ENCODE measurements at places on chromosomes 7 and 10.

- no peak for DNase-seq
Measured at GRCh38 chr10:47145290-47145934, 154.6 kb upstream of the GDF10 start.

DNA sequence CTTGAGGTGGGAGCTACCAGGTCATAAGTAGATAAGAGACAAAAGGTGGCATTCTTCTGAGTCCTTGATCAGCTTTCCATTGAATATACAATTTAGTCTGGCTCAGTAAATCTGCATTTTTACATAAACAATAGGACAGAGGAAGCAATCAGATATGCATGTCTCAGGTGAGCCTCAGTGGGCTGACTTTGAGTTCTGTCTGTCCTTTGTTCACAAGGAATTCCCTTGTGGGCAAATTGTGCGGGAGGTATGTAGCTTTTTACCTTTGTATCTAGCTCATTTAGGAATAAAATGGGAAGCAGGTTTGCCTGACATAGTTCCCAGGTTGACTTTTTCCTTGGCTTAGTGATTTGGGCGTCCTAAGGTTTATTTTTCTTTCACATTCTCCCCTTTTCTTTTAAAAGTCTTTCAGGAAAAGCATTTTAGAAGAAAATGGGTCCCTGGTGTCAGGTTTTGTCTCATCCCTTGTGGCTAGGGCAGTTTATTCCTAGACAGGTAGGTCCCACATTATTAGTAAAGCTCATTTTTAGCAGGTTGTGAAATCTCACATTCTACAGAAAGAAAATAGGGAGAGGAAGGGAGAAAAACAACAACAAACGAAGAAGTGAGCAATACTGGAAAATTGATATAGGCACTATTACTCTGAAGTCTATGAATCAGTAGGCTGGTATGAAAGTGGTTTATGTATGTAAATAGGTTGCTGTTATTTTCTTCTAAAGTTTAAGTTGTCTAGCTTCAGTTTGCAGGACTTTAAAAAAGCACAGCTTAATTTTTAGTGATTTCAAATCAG, 16.5 kb downstream of the SPAM1 start:
- DNase-seq, result no peak

- DNase-seq, result no peak
Measured at GRCh38 chr10:5387169-5387568, 17.5 kb downstream of the TUBAL3 start.

DNA sequence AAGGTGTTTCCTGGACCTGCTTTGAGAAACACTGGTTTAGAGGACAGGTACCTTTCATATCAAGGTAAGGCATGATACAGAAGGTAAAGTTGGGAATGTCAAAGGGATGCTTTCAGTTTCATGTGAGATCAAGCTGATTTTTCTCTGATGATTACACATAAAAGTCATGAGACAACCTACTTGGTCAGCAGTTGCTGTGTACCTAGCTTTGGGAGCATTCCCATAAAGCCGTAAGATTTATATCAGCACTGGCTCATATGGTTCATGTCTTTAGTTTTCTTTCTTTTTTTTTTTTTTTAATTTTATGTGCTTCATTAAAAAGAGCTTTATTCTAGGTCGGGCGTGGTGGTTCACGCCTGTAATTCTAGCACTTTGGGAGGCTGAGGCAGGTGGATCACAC, 265.3 kb upstream of the LRGUK start:
- no peak for DNase-seq

- DNase-seq, result no peak
Measured at GRCh38 chr7:122736183-122736582, 33.5 kb upstream of the RNF148 start.

DNA sequence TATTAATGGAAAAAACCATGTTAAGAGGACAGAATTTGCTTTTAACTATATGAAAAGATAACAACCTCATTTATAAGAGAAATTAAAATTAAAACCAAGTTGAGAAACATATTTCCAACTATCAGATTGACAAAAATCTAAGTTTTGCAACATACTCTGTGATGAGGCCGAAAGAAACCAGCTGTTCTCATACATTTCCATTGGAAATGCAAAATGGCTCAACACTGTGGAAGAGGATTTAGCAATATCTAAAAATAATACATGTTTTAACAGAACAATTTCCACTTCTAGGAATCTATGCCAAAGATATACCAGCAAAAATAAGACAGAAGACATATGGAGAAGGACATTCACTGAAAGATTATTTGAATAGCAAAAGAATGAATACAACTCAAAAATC, 268.8 kb downstream of the DYNC1I1 start:
- no peak for DNase-seq

- no peak for DNase-seq
Measured at GRCh38 chr10:44517635-44518034, 132.7 kb upstream of the CXCL12 start.

DNA sequence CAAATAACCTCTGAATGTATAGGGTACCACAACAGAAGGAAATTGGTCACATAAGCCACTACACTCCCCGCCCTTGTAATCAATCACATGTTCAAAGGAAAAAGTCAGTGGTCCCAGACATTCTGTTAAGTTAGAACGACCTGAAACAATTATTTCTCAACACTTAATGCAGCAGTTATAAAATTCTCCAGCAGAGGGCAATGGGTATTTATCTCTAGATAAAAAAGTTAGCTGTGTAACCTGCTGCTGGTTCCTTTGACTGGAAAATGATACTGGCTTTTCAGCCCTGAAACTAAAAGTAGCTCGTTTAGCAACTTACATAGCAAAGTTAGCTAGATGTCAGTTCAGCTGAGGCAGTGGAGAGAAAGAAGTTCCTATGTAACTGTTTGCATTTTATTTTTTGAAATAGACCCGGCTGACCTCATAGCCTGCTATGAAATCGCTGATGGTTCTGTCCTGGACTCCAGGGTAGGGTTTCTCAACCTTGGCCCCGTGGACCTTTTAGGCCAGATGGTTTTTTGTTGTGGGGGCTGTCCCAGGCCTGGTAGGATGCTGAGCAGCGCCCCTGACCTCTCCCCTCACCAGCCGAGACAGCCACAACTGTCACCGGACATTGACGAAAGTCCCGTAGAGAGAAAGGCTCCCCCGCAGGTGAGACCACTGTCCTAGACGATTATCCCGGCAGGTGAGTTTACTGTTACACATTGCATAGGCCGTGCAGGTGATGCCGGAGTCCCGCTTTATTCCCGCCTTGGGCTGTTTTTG, 40.2 kb upstream of the PROSER2 start:
- peak; percentile 69 for DNase-seq

DNA sequence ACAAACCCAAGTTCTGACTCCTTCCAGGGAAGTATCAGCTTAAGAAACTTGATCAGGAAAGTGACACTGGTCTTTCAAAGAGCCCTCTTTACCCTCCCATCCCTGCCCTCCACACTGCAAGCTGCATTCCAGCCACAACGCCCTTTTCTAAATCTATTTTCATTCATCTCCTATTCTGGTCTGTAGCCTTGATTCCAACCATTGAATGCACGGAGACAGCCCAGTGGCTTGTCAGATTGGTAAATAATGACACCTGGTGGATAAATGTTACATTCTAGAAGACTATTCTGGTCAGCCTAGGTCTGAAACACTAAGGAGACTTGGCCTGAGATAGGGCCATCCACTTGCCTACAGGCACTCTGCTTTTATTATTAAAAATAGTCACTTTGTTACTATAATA, 20.9 kb downstream of the MORN4 start:
- peak; percentile 69 for DNase-seq

GRCh38 chr7:124712017-124712416, 53.6 kb downstream of the GPR37 start:
- no peak for DNase-seq

- DNase-seq, result no peak
Measured at GRCh38 chr7:130649004-130649790, 19.4 kb downstream of the COPG2 start.

GRCh38 chr10:132446195-132446581, 49.2 kb downstream of the PWWP2B start:
- no peak for DNase-seq

GRCh38 chr7:24705461-24705954, 51.8 kb downstream of the GSDME start:
- DNase-seq, result no peak

- DNase-seq, result no peak
Measured at GRCh38 chr7:84219310-84219709, 24.7 kb upstream of the SEMA3A start.

DNA sequence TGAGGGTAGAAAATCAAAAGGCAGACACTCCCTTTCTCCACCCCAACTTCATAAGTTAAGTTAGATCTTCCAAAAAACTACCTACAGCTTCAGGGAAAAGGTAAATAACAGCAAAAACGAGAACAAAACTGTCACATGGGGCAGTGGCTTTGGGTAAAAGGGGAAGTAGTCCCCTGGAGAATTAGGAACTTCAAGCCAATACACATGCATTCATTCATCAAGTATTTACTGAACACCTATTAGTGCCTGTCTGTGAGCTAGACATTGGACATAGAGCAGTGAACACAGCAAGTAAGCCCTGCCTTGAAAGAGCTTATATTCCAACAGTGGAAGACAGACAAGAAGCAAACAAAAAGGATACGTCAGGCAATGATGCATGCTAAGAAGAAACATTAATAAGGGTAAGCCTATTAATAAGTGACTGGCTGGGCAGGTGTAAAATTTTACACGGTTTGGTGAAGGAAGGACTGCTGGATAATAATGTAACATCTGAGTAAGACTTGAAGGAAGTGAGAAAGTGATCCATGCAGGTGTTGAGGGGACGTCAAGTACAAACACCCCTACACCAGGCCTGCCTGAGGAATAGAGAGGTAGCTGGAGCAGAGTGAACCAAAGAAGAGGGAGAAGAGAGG, 69.6 kb upstream of the RAPGEF5 start:
- no peak for DNase-seq

DNA sequence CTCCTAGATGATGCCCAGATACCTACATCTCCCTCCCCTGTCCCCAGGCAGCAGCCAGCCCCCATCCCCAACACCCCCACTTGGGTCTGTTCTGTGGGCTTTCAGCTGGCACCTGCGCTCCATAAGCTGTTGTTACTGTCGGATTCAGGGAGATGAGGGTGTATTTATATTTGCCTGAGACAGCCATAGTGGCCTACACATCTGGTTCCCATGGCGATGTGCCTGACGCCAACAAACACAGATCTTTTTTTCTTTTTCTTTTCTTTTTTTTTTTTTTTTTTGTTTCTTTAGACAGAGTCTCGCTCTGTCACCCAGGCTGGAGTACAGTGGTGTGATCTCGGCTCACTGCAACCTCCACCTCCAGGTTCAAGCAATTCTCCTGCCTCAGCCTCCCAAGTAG, 73.1 kb downstream of the CLIP2 start:
- no peak for DNase-seq

DNA sequence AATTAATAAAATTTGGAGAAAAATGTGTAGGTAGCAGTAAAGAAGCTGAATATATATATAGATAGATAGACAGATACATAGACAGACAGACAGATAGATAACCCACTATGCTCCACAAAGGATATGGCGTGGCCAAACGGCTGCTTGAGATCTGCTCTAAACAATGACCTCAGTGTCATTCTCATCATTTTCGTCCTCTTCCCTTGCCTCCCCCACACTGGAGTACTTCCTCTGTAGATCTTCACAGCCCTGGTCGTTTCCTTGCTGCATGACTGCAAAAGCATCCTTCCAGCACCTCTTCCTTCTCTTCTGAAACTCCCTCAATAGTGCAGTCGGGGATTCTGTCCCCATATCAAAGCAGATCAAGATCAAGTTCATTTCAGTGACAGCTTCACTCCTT, 35.6 kb upstream of the ATP6V0A4 start:
- DNase-seq, result no peak

DNA sequence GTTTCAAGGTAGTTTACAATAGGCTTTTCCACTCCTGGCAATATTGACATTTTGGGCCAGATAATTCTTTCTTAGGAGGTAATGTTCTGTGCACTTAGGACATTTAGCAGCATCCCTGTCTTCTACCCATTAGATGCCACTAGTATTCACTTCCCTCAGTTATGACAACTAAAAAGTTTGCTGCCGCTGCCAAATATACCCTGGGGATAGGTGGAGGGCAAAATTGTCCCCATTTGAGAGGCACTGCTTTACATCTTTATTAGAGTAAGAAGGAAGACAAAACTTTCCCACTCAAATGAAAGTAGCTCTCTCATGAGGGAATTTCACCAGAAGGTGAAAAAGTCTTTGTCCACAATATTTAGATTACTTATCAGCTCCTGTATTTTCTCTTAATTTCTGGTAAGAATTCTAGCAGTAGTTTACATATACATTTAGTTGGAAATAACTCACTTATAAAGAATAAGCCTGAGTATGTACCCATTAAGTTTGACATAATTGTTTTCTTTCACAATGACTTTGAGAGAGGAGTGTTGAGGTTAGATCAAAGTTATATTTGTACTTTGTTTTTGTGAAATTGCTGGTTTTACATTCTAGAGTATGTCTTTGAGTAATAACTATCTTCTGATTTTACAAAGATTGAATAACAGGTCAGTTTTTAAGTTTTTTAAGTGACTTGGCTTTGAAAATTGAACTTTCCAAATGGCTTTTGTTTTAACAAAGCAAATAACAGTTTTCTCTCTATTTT, 46.0 kb downstream of the HELLS start:
- DNase-seq, result no peak

GRCh38 chr10:114766470-114766869, 55.1 kb upstream of the FHIP2A start:
- DNase-seq, result no peak

- no peak for DNase-seq
Measured at GRCh38 chr7:155811895-155812761, at the start of gene SHH. SHH (minus strand) TSS chr7:155812463; CDS start chr7:155812122, 341 bp downstream.

DNA sequence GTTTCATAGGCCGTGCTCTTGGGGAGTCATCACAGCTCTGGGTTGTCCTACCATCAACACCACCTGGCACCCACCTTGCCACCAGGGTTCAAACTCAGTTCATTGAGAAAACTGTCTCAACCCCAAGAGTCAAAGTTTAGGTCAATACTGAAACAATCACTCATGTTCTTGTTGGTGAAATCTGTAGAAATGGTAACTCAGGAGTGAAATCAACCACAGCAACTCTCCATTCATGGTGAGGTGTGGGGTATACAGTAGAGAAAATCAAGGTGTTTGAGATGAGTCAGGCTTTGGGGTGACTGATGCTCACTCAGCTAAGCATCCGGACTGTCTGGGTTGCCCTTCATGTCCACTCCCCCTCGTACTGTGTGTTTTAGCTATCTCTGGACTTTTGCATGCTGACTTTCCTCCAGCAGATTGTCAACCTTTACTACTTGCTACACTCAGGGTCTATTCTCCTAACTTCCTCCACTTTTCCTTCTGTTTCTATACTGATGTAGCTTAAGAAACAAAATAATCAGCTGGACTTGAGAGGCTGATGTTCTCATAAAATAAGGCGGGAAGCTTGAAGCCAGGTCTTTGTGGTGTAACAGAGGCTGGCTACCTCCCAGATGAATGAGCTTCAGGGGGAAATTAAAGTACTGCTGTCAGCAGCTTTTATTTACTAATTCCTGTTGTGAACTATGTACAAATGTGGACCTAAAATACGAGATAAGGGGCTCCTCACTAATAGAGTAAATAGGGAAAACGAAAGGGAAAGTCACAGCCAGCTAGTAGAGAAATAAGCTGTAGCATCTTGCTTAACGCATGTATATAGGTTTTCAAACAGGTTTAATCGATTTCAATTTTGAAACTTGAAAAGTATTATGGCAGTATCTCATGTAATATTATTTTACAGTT, 173.6 kb upstream of the AKR1E2 start:
- no peak for DNase-seq

- DNase-seq, result no peak
Measured at GRCh38 chr7:134594877-134595276, 46.0 kb downstream of the AKR1B15 start.

- no peak for DNase-seq
Measured at GRCh38 chr10:60977161-60978122, 33.5 kb upstream of the RHOBTB1 start.

- DNase-seq, result no peak
Measured at GRCh38 chr10:14723052-14723689, 51.5 kb downstream of the FAM107B start.

All from HTR-8/SVneo (cell line).